ENCODE measurements at places on chromosomes 12 and 14. TPM values are rescaled to one million over a fixed set of nuclear protein-coding genes. Genes with fewer than 3 reads are reported as not detected.
A peak's percentile ranks its signal among the peaks of the same experiment; 100 is the strongest.

GRCh38 chr12:97951239-97951638, 488.6 kb downstream of the RMST start:
- no peak for DNase-seq

DNA sequence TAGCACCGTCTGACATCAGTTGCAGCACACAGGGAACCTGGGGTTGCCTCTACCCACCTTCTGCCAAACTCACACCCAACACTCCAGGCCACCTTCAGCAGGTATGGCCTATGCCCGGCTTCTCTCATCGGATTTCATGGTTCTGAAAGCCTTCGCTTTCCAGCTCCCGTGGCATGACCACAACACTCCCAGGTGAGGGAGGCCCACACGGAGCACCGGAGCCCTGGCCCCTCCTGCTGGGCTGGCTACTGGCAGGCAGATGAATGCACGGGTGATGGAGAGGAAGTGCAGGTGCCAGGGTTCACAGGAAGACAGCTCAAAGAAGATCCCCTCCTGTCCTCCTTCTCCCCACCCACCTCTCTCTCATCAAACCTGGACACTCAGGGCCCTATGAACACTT, 37.2 kb downstream of the CACNA2D4 start:
- DNase-seq, result no peak

Gene SLC17A8
- not detected for total RNA-seq

DNA sequence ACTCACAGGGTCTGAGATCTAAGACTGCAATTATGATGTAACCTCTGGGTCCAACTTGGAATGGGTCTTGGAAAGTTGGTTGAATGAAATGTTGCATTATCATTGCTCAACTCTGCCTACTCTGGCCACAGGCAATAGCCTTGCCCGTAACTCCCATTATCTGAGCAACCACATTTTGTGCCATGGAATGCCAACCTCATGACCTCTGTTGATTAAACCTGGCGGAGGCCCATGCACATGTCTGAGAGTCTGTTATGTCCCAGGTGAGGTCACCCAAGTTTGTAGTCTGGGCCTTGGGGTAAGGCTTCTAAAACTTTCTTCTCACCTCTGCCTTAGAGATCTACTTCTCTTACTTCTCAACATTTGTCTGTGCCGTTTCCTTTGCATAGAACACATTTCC, 140.9 kb downstream of the TBX5 start:
- DNase-seq, result no peak

DNA sequence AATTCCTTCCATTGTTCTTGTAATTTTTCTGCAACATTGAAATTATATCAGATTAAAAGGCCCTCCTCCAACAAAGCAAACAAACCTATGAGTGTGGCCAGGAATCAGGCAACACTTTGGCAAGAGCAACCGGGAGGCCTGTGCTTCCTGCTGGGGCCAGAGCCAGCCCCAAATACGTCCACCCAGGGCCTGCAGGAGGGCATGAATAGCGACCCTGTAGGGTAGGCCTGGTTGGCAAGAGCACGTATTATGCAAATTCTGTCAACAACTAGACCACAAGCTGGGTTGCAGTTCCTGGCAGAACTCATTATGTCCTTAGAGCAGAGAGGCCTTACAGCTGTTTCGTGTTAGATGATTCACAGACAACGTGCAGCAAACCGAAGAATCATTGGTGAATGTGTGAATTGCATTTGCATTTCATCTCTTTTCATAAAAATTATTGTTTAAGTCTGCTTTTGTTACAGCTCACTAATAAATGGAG, 26.9 kb upstream of the LGALS3 start:
- DNase-seq, result peak; percentile 32

- DNase-seq, result no peak
These were observed 339.5 kb downstream of the PAWR start for GRCh38 chr12:79351251-79351650.

Gene PDE3A
- 0.07 TPM for total RNA-seq

DNA sequence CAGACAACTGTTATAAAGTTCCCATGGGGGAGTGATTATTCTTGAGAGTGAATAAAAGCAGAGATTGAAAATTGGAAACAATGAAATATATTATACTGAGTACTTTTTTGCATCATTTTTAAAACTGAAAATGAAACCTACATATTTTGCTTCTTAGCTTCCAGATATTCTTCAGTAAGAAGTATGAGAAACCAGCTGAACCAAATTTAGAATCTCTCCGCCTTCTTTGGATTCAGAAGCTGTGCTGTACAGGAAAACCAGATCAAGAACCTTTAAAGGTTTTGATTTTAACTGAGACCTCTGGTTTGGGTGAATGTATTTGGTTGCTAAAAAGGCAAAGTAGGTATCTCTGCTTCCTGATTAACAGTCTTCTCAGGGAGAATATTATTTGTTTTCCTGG, 109.4 kb downstream of the AKAP6 start:
- no peak for DNase-seq

Gene CLEC4E
- total RNA-seq, result not detected

Gene BHLHE41
- total RNA-seq, result not detected

Gene POMT2
- 23.4 TPM for total RNA-seq

GRCh38 chr14:73591690-73592449, at the start of gene ACOT4:
ACOT4 (plus strand) TSS chr14:73591873; CDS start chr14:73591960, 87 bp downstream.
- peak; percentile 33 for DNase-seq

Gene CCNK
- total RNA-seq, result 80.4 TPM

Gene HOTAIR
- not detected for total RNA-seq

Gene SSPN
- total RNA-seq, result not detected

GRCh38 chr14:61380984-61381383, 59.6 kb downstream of the PRKCH start:
- no peak for DNase-seq

DNA sequence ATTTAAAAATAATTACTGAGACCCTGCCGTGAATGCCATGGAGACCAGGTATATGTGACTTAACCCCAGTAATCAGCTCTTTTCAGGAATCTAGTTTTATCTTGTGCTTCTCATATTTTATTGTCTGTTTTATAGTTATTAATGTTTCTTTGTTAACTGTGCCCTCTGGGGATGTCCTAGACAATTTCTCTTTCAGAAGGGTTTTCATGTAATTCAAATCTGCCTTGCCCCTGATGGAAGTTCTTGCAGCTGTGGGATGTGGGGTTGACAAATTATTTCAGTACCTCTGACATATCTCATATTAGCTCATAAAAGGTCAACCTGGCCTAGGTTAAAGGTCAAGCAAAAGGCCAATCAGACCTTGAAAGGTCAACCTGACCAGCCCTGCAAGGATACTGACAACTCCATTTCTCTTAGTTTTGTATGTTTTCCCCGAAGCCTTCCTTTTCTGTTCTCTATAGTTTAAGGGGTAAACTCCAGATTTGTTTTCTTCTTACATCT, 182.3 kb downstream of the SLC41A2 start:
- DNase-seq, result no peak

DNA sequence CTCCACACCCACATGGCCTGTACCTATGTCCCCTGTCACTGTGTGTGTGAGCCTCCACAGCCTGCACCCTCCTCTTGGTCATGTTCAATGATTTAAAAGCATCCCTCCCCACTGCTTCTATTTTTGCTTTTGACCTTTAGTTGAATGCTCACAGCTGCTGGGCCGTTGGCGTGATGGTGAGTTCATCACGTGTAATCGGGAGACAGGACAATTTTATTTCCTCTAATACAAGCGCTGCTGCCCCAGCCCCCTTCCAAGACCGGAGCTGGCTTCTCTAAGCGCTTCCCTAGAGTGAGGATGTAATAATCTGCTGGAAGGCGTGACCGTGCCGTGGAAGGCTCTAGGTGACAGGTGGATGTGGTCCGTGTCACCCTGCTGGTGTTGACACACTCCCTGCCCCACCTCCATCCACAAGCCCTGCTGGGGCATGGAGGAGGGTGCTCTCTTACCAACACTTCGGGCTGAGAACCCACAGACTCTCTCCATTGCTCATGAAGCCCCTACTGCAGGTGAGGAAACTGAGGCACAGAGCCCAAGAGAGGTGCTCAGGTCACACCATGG, 25.4 kb downstream of the CCDC85C start:
- no peak for DNase-seq

GRCh38 chr12:19220852-19221466, 91.4 kb downstream of the PLEKHA5 start:
- DNase-seq, result no peak

- no peak for DNase-seq
These were observed 247.9 kb upstream of the ARHGAP5 start for GRCh38 chr14:31828946-31829868.

GRCh38 chr12:45182511-45182910, 33.4 kb upstream of the ANO6 start:
- DNase-seq, result no peak

GRCh38 chr12:117042171-117042842, 56.9 kb downstream of the TESC start:
- no peak for DNase-seq

GRCh38 chr12:57230381-57231155, 1.1 kb downstream of the SHMT2 start:
- DNase-seq, result no peak

DNA sequence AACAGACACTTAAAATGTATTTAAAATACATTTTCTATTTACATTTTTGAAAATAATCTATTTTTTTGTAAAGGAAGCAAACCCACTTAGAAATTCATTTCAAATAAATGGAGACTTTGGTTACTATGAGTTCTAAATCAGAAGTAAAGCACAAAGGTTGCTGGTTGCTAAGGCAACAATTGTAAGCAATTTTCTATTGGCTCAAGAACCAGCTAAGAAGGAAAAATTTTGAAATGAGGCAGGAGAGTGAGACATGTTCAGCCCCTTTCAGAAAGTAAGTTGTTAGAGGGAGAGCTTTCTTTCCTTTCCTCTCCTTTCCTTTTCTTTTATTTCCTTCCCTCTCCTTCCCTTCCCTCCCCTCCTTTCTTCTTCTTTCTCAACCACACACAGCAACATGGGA, 80.7 kb downstream of the PRMT8 start:
- no peak for DNase-seq

GRCh38 chr14:97217111-97217885, 420.1 kb downstream of the VRK1 start:
- no peak for DNase-seq

Data from activated T-helper 2 cell treated with anti-CD3 and anti-CD28 coated beads, Interferon-gamma antibody, Interleukin-2, Interleukin-4, amounts not matched to agents 10 μg/mL and 5 μg/mL and 100 μg/mL, durations not matched to agents 14 hours and 24 hours and 36 hours (primary cell).